ENCODE measurements at places on chromosomes 1 and 21.
A peak's percentile ranks its signal among the peaks of the same experiment; 100 is the strongest.

DNA sequence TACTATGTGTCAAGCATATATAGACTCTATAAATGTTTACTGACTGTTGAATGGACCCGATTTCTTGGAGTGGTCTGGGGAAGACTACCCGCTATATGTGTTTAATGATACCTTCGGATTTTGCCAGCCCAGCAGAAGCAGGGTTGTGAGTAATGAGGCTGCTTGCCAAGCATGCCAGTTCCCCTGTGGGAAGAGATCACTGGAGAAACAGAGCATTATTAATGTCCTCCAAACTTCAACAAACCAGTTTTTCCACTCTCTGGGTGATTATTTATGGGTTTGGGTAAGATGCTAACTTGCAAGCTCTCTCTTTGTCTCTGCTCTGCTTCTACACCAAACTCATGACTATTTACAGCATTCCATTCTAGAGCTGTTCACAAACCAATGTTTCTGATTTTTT, 25.1 kb upstream of the PHGDH start:
- no peak for DNase-seq

DNA sequence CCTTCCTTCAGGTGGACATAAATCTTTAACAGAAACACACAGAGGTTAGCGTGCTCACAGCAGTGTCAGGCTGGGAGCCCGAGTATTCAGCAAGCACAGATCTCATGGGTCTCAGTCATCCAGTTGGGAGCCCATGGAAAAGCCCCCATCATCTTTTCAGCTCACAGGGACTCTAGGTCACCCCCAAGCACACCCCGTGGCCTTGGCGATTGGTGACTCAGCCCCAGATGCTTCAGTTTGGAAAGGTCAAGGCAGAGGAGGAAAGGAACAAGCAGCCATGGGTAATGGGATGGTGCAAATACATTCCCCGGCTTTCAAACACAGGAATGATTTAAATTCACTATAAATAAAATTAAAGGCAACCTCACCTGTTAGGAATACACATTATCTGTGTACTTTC, 88.9 kb downstream of the PGBD5 start:
- DNase-seq, result no peak

- DNase-seq, result no peak
These were observed 5.8 kb downstream of the ATP1B1 start for GRCh38 chr1:169112241-169112640.

DNA sequence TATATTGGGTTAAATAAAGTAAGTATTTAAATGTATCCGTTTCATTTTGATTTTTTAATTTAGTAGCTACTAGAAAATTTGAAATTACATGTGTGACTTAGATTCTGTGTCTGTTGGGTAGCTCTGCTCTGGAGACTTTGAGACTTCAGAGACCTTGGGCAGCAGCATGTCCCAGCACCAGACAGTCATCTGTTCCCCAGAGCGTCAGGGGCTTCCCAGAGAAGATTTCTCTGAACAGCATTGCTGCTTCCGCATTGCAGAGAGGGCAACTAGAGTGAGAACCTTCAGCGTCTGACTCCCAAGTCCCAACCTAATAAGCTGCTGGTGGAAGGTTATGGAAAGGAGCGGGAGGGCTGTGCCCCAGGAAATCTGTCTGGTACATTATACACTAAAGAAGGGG, 6.6 kb downstream of the LINGO4 start:
- no peak for DNase-seq

- DNase-seq, result no peak
These were observed 36.1 kb upstream of the KHDRBS1 start for GRCh38 chr1:31977385-31978131.

DNA sequence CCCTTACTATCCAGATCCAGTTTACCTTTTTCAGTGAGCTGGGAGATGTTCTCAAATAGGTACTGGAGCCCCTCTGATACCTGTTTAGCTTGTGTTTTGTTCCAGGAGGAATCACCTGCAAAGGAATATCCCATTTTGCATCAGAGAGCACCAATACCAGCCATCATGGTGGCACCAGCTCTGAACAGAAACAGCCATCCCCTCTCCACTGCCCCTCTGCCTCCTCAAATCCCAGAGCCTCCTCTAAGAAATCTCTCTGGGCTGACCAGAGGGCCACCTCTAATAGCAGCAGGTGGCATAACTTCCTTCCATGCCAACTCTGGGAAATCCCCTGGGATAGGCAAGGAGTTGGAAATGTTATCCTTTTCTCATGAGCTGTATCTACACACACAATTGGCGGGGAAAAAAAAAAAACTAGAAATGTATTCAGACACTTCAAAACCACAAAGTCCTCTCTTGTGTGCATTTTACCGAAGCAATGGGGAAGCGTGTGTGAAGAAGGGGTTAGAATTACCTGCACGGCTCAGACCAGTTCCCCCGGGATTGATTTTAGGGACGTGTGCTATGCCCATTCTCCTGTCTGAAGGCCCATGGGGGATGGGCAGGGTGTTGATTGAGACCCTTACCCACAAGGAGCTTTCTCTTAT, 2.4 kb downstream of the PGLYRP4 start:
- no peak for DNase-seq

GRCh38 chr1:72635719-72636118, 353.4 kb upstream of the NEGR1 start:
- no peak for DNase-seq

GRCh38 chr1:97796711-97797110, 124.1 kb downstream of the DPYD start:
- no peak for DNase-seq

GRCh38 chr1:99669376-99669775, 23.5 kb downstream of the PALMD start:
- DNase-seq, result no peak

- DNase-seq, result no peak
These were observed 19.8 kb downstream of the LHX4 start for GRCh38 chr1:180249725-180250498.

- DNase-seq, result no peak
These were observed 42.6 kb upstream of the LRP8 start for GRCh38 chr1:53370369-53370961.

- DNase-seq, result no peak
These were observed 25.4 kb downstream of the ECE1 start for GRCh38 chr1:21264898-21265297.

GRCh38 chr1:74729741-74730478, 2.9 kb downstream of the CRYZ start:
- DNase-seq, result no peak

DNA sequence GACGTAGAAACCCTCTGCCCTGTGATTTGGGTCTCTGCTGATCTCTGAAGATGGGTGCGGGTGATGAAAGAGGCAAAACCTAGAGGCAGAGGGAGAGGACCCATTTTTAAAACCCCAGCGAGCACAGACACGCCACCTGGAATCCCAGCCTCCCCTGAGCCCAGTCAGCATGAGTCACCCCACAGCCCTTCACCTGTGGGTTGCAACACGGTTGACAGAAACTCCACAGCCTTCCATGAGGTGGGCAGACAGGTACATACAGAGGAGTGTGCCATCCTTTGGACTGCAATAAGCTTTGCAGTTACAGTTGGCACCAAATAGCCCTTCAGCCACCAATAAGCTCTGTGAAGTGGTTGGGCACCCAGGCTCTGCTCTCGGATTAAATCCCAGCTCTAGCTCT, 2.1 kb upstream of the GRHL3 start:
- DNase-seq, result no peak

- no peak for DNase-seq
These were observed 8.2 kb upstream of the MTFR1L start for GRCh38 chr1:25811384-25812082.

- DNase-seq, result peak; percentile 100
These were observed 511 bp upstream of the SNX27 start for GRCh38 chr1:151611288-151611790.

DNA sequence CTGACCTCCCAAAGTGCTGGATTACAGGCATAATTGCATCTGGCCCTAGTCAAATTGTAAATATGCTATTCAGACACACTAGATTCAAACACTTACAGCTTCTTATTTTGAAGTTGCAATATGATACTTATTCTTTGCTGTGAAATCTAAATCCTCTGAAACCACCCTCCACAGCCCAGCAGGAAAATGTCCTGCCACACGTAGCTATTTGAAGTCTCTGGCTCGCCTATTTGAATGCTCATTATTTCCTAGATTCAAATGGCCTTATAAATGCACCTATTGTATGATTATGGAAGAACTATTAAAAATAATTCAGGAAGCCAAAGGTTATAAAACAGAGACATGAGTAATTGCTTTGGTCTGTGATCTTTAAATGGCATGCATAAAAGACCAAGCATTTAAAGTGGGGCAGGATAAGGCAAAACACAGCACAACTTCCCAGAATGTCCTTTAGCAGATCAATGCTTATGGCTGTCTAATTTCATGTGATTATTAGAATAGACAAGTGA, 26.6 kb upstream of the FBXO28 start:
- DNase-seq, result no peak

DNA sequence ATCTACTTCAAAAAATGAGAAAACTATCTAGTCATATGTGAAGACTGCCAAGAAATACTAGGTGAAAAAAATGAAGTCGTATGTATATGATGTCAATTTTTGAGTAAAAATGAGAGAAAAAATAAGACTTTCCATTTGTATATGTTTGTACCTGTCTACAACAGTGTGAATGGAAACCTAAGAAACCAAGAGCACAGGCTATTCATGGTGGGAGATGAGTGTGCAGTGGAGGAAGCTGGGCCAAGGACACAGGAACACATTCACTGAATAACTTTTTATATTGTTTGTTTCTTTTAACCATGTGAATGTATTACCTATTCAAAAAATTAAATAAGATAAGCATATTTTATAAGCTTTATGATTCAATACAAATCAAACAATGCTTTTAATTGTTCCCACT, 67.0 kb downstream of the ERO1B start:
- DNase-seq, result no peak

DNA sequence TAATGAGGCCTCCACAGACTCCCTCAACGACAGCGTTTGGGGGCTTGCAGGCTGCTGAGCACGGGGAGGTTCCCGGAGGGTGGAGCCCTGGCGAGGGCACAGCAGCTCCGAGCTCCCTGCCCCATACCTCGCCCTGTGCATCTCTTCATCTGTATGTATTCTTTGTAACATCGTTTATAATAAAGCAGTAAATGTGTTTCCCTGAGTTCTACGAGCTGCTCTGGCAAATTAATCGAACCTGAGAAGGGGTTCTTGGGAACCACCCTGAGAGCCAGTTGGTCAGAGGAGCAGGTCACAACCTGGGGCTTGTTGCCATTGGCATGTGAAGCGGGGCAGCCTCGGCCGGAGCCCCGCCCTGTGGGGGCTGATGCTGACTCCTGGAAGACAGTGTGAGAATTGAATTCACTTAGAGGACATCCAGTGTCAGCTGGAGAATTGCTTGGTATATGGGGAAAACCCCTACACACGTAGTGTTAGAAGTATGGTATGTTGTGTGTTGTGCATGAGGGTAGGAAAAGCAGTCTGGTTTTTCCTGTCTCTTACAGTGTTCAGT, 11.5 kb downstream of the SLC37A1 start:
- DNase-seq, result no peak

DNA sequence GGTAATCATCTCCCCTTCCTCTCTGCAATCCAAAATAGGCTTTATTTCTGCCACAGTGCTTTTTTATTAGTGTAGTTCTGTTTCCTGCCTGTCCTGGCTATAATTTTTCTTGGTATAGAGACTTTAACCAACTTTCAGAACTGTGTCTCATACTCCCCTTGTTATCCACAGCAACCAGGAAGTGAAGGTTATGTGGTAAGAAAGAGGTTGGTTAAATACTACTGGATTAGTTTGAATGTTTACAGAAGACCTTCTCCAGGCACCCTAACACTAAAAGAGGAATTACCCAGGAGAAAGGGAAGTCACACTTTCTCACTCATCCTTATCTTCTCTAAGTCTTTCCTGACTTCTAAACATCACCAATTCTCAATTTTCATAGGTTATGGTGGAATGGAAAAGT, 17.8 kb upstream of the TNFSF4 start:
- DNase-seq, result no peak

DNA sequence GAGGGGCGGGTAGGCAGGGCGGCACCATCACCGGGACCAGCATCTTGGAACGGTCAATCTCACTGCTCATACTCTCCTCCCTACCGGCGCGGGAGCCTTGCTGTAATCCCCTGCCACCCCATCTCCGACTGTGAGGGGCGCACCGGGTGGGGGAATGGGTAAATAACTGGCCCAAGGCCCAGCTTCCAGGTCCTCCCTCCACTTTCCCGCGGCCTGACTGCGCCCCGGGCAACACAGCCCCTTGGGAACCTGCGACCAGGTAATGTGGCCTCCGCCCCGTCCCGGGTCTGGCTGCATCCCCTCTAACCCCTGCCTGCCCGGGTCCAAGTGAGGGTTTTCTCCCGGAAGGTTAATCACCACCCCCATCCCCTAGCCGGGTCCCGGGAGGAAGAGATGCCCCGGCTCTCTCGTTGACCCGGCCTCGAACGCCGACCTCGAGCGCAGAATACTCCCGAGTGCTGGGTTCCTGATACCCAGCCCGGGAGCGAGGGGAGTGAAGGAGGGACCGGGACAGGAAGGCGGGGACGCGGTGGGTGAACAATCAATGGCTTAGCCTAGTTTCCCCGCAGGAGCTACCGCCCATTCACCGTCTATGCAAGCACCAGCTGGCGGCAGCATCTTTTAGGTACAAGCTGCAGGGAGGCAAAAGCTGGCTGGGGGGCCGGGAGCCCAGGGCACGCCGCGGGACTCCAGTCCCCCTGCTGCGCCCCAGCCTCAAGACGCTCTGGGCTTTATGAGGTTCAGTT, 5.9 kb upstream of the LHX9 start:
- no peak for DNase-seq

- no peak for DNase-seq
These were observed 26.4 kb upstream of the KIAA1614 start for GRCh38 chr1:180886338-180886737.

GRCh38 chr1:186424539-186424938, 36.4 kb downstream of the PDC start:
- no peak for DNase-seq

GRCh38 chr1:54559771-54560231, 11.8 kb downstream of the ACOT11 start:
- DNase-seq, result no peak

GRCh38 chr1:160605792-160606479, 26.6 kb upstream of the CD84 start:
- no peak for DNase-seq

- DNase-seq, result no peak
These were observed 28.9 kb upstream of the BTG2 start for GRCh38 chr1:203276408-203276807.

GRCh38 chr1:171115280-171115897, 24.7 kb downstream of the FMO3 start:
- no peak for DNase-seq

DNA sequence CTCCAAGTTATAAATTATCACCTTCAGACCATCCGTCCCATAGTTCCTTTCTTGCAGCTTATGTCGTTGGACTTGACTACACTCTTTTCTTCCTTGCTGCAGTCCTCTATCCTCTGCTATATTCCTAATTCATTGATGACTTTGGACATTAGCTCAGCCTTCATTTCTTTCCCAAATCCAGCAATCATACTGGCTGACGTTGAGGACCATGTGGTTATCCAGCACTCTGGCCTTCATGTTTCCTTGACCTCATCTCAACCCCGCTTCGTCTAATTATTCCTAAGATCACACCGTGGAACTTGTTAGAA, 27.4 kb downstream of the RAD54L start:
- no peak for DNase-seq

- no peak for DNase-seq
These were observed 36.6 kb upstream of the SLC44A3 start for GRCh38 chr1:94783342-94784189.

- no peak for DNase-seq
These were observed 123.7 kb upstream of the KIF26B start for GRCh38 chr1:245031041-245031440.

All from SIG-M5 (cell line).